Mesothelial cell of epicardium (in vitro differentiated cells): ENCODE measurements at places on chromosomes 5 and 9. TPM values are rescaled to one million over a fixed set of nuclear protein-coding genes. Genes with fewer than 3 reads are reported as not detected.

DNA sequence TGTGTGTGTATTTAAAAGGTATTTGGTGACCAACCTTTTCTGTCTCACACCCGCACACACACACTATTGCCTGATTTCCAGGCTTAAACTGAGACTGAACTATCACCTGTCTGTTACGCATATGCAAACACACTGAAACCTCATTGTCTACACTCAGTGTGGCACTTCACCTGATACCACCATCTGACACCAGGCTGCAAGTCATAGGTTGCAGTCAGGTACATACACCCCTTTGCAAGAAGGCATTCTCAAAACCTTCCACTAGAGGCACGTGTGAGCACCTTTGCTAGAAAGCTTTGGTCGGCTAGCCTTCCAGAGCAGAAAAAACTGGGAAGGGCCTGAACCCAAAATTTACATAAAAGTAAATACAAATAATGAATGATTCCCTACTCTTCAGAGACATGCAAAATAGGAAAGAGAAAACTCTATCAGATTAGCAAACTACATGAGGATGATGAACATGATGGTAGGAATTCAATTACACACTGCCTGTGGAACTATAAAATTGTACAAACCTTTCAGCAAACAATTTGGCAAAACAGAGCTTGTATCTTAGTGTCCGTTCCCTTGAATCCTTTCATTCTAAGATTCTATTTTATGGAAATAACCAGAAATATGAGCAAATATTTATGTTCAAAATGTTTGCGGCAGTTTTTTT is 5.9 kb upstream of the FOXD1 start:
- H3K36me3 ChIP-seq = no peaks in the 10 kb centered on the region
- no peak overlapping the region for H3K4me3 ChIP-seq
- H3K27me3 ChIP-seq = peaks cover 65% of the 10 kb centered on the region
- no peak for DNase-seq

GRCh38 chr5:100761192-100761591 is 141.9 kb downstream of the ST8SIA4 start:
- peaks cover 16% of the 10 kb centered on the region for H3K27me3 ChIP-seq
- DNase-seq = no peak
- H3K4me1 ChIP-seq = peaks cover 11% of the 10 kb centered on the region
- no peak overlapping the region for H3K27ac ChIP-seq

GRCh38 chr9:2732492-2732891 is 15.2 kb downstream of the KCNV2 start:
- H3K27me3 ChIP-seq = no peaks in the 10 kb centered on the region
- no peak overlapping the region for H3K27ac ChIP-seq
- H3K4me3 ChIP-seq = no peak overlapping the region
- peaks cover 7% of the 10 kb centered on the region for H3K36me3 ChIP-seq
- H3K4me1 ChIP-seq = peaks cover 7% of the 10 kb centered on the region

- H3K4me1 ChIP-seq = peaks cover 21% of the 10 kb centered on the region
- no peaks in the 10 kb centered on the region for H3K36me3 ChIP-seq
- H3K27ac ChIP-seq = no peak overlapping the region
- H3K4me3 ChIP-seq = no peak overlapping the region
These were observed 52.8 kb upstream of the EGFL7 start for GRCh38 chr9:136609838-136610311.

SPAG8 gene
- 0.89 to 1.6 TPM (median 1.4 TPM) in 3 replicates for total RNA-seq

DNA sequence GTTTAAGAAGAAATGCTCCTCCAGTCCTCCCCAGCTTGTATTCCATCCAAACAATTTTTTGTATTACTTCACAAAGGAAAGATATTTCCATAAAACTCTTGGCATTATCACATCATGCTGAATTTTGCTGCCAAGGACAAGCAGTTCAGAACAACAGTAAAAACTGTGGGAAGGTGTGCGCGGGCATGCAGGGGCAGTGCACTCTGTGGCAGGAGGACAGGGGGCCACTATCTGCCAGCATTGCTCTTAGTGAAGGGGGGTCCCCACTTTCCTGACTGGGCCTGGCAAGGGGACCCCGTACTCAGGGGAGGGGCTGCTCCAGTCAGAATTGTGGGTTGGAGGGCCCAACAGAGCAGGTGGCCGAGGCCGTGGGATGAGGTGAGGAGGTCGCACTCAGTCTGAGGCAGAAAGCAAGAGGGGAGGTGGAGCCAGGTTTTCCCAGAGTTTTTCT is 32.8 kb downstream of the ANGPTL2 start:
- H3K4me3 ChIP-seq = no peak overlapping the region
- H3K4me1 ChIP-seq = peaks cover 5% of the 10 kb centered on the region
- peaks cover 19% of the 10 kb centered on the region for H3K36me3 ChIP-seq
- DNase-seq = no peak
- H3K27me3 ChIP-seq = no peaks in the 10 kb centered on the region

- peaks cover 12% of the 10 kb centered on the region for H3K4me1 ChIP-seq
- no peak overlapping the region for H3K27ac ChIP-seq
- no peak for DNase-seq
- peaks cover 10% of the 10 kb centered on the region for H3K36me3 ChIP-seq
- no peak overlapping the region for H3K4me3 ChIP-seq
- no peaks in the 10 kb centered on the region for H3K27me3 ChIP-seq
These were observed 30.6 kb upstream of the COL5A1 start for GRCh38 chr9:134611046-134611445.

GAS1 gene
- total RNA-seq = 47.8 to 50.6 TPM (median 49.1 TPM) in 3 replicates

DNA sequence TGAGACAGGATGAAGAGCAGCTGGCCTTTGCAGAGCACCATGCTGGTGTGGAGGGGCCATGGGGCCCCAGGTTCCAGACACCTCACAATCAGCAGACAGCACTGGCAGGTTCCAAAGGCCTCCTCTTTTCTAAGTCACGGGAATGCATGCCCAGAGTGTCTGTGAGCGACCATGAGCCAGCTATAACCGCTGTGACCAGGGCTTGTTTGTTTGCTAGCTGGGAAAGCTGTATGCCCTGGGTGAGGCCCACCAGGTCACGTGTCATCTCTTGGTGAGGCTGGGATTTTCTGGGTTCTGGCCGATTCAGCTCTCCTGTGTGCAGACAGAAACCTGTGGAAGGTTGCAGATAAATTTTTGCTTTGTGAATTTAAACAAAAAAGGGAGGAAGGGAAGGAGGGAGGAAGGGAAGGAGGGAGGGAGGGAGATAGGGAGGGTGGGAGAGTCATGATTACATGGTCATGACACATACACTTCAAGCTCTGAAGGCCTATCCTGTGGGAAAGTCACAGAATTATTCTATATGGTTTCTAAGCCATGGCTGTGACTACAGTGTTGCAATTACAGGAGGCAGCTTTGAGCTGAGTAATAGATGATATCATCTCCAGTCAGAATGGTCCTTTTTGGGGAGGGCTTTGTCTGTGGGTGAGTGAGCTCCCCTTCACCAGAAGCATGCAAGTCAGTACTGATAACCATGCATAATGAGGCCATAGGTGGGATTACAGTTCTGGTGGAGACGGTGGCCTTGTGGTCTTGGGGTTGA is 37.2 kb downstream of the PAPPA start:
- no peak overlapping the region for H3K4me3 ChIP-seq
- peaks cover 5% of the 10 kb centered on the region for H3K4me1 ChIP-seq
- no peaks in the 10 kb centered on the region for H3K36me3 ChIP-seq
- no peak for DNase-seq
- no peaks in the 10 kb centered on the region for H3K27me3 ChIP-seq
